ENCODE measurements at places on chromosomes 11 and 22. TPM values are rescaled to one million over a fixed set of nuclear protein-coding genes. Genes with fewer than 3 reads are reported as not detected.

GRCh38 chr11:109708184-109708583 lies 286.2 kb downstream of the C11orf87 start:
- DNase-seq: no peak

Gene MLC1
- total RNA-seq: not detected

DNA sequence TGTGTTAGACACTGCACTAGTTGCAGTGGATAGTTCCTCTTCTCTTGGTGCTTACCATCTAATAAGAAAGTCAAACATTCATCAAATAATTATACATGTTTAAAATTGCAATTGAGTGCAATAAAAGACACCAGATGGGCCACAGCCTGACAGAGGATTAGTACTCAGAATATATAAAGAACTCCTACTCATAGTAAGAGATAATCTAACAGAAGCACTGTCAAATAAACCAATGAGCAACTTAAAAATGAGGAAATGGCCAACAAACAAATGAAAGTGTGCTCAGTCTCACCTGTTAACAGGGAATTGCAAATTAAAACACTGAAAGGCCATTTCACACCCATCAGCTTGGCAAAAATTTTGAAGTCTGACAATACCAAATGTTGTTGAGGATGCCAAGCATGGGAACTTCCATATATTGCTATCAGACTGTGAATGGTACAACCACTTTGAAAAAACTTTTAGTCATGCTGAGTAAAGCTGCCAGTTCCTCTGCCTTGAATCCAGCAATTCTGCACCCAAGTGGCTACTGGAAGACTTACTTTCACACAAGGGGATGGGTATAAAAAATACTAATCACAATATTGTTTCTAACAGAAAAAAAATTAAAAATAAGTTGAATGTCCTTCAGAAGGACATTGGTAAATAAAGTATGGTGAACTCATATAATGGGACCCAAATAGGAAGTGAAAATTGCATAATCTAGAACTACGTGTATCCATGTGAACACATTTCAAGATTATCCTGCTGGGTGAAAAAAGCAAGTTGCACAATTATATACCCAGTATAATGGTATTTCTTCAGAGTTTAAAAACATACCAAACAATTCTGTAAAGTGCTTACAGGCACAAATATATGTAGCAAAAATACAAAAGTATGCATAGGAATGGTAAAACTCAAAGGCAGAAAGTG lies 41.4 kb upstream of the CREB3L1 start:
- DNase-seq: no peak

- no peak for DNase-seq
Measured at GRCh38 chr11:103849366-103849765, 187.1 kb upstream of the DDI1 start.

DNA sequence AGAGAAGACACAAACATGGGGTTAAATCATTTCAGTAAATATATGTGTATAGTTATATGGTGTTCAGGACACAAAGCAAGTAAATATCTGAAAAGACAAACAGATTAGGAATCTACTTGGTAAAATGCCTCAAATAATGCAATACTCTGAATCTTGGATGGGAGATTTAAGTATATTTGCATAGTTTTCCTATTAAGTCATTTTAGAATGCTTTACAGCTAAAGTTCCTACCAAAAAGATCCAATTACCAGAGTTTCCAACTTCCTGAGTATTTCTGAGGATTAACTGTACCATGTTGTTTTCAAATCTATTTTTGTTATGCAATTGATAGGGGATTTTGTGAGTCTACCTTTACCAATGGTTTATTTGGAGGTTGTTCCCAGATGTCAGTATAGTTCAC lies 424.4 kb upstream of the CCDC179 start:
- DNase-seq: no peak

Gene PDE3B
- 6.7 TPM for total RNA-seq

GRCh38 chr22:24190596-24191208 lies 9.4 kb downstream of the SUSD2 start:
- DNase-seq: no peak

- no peak for DNase-seq
Measured at GRCh38 chr11:63573881-63574855, 11.0 kb upstream of the PLAAT2 start.

DNA sequence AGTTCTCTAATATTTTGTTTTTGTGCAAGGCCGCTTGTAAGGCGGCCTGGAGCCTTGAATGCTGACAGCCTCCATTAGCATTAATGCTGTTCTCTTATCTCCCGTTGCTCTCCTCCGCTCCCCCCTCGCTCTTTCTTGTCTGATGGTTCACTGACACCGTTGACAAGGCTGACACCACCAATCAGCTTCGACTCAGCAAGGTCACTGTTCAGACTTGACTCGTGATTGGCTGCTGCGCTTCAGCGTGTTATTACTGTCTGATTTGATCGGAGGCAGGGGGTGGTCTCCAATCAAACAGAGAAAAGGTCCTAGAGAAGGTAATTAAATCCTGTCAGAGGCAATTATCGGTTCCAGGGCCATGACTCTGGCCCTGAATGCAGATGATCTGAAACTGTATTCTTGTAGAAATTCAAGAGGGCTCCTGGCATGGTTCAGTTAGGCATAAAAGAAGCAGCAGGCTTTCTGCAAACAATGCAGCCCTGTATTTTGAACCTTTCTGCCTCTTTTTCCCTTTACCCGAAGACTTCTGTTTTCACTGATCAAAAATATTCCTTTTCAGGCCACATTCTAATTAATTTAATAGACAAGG lies 49.3 kb upstream of the MPPED2 start:
- no peak for DNase-seq

- no peak for DNase-seq
Measured at GRCh38 chr11:70833554-70833953, 418.8 kb downstream of the SHANK2 start.

- no peak for DNase-seq
Measured at GRCh38 chr11:1967641-1968225, 20.6 kb downstream of the MRPL23 start.

Gene NCAPH2
- total RNA-seq: 99.1 TPM

GRCh38 chr11:68113986-68114385 lies 7.2 kb downstream of the CHKA start:
- DNase-seq: no peak

GRCh38 chr11:111698852-111699559 lies 67.2 kb downstream of the PPP2R1B start:
- DNase-seq: no peak

Gene PDGFD
- 0.34 TPM for total RNA-seq

GRCh38 chr22:46057246-46058090 lies 80.5 kb upstream of the WNT7B start:
- DNase-seq: no peak

Gene AP2A2
- total RNA-seq: 55.5 TPM

GRCh38 chr11:98979205-98979604 lies 41.5 kb upstream of the CNTN5 start:
- DNase-seq: no peak

GRCh38 chr11:94926698-94927237 lies 46.6 kb downstream of the CWC15 start:
- DNase-seq: no peak

Gene TMEM121B
- 0.57 TPM for total RNA-seq

DNA sequence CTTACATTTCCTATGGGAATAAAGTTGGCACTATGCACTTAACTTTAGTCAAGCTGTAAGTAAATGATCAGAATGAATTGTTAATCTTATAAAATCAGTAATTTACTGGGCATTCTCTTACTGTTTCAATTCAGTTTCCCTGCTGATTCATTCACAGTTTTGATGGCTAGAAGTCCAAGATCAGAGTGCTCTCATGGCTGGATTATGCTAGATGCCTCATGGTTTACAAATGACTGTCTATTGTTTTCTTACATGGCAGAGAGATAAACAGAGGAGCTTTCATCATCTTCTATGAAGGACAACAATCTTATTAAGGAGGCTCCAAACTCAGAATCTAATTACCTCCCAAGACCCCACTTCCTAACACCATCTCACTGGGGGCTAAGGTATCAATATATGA lies 135.1 kb upstream of the CARD18 start:
- DNase-seq: no peak

DNA sequence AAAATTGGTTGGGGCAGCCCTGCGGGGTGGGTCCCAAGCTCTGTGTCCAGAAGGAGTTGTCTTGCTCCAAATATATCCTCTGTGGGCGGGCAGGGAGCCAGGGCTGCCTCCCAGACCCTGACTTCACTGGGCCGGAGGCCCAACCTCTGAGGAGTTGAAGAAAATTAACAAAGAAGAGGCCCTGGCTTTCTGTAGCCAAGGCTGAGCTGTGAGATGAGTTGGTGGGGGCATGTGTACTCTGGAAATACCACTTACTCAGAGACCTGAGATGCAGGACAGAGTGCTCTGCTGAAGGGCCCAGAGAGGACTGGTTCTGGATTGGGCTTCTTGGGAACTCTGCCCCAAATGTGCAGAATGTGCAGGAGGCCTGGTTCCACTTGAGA lies 96.3 kb downstream of the SWAP70 start:
- DNase-seq: no peak

DNA sequence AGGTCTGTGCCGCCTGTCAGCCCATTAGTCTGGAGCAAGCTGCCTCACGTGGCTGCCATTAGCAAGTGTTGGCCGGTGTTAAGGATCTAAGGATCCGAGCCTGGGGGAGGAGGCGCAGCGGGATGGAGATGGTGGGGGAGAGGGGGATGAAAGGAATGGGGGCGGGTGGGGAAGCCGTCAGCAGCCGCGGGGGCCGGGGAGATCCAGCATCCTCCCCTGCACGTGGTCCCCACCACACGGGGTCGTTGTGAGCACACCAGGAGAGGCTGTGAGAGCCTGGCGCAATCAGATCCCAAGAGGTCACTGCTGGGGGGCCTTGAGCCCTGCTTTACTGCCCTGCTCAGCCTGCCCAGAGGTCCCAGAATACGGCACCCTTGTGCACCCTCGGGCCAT lies 7.3 kb downstream of the CABP7 start:
- DNase-seq: no peak

Gene CCDC87
- total RNA-seq: 0.39 TPM

Gene C1QTNF4
- 0.34 TPM for total RNA-seq

Gene AQP11
- 0.20 TPM for total RNA-seq

DNA sequence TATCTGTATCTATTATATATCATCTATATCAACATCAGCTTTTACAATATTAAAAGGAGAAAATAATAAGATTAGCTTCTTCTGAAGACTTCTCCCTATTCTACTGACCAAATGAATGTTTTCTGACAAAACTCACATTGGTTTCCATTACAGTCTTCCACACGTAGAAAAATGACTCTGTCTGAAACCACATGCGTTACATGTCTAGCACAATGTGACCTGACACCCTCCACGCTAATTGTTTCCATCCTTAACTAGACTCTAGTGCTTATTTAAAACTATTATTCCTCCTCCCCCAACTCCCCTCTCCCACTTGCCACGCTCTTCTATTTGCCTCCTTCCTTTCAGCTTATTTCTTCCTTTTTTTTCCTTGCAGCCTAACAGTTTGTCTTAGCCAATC lies 172.1 kb downstream of the ADAMTS15 start:
- DNase-seq: no peak

GRCh38 chr11:115460512-115460911 lies 43.7 kb downstream of the CADM1 start:
- no peak for DNase-seq

Gene EI24
- 130 TPM for total RNA-seq

GRCh38 chr11:111438168-111438567 lies 59.1 kb upstream of the POU2AF1 start:
- DNase-seq: no peak

Gene TPBGL
- 0.12 TPM for total RNA-seq

DNA sequence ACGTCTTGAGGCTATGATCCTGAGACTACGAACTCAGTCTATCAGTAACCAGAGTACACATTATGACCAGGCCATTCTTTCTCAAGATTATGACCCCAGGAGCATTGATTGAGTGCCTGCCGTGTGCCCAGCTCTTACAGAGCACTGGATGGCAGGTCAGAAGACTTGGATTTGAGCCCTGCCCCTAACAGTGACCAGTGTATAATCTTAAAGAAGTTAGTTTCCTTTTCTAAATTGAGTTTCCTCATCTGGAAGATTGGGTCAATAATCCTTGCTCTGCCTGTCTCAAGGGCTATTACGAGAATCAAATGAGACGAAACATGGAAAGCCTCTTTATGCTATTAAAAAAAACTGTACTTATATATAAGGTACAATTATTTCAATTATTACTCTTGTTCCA lies 38.2 kb downstream of the SLCO2B1 start:
- DNase-seq: no peak

DNA sequence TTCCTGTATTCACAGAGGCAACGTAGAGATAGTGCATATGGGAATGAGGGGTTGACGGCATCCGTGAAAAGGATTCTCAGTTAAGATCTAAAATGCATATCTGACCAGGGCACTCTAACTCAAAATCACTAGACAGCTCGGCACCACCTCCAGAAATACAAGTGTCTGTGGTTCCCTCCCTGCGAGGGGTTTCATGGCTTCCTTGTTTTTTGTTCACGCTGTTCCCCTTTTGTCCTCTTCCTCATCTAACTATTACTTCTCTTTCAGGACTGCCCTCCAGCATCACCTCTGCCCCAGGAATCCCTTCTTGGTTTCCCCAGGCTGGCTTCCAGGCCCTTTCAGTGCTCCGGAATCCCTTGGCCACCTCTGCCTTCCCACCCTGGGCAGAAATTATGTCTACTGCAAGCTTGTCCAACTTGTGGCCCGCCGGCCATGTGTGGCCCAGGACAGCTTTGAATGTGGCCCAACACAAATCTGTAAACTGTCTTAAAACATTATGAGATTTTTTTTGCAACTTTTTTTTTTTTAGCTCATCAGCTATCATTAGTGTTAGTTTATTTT lies 159.9 kb downstream of the FBXO7 start:
- no peak for DNase-seq

Gene ENTHD1
- not detected for total RNA-seq

Gene NPAS4
- total RNA-seq: not detected

Gene IGSF9B
- 12.4 TPM for total RNA-seq

Gene DEUP1
- total RNA-seq: not detected

GRCh38 chr22:22057617-22058378 lies 75.2 kb upstream of the TOP3B start:
- no peak for DNase-seq

DNA sequence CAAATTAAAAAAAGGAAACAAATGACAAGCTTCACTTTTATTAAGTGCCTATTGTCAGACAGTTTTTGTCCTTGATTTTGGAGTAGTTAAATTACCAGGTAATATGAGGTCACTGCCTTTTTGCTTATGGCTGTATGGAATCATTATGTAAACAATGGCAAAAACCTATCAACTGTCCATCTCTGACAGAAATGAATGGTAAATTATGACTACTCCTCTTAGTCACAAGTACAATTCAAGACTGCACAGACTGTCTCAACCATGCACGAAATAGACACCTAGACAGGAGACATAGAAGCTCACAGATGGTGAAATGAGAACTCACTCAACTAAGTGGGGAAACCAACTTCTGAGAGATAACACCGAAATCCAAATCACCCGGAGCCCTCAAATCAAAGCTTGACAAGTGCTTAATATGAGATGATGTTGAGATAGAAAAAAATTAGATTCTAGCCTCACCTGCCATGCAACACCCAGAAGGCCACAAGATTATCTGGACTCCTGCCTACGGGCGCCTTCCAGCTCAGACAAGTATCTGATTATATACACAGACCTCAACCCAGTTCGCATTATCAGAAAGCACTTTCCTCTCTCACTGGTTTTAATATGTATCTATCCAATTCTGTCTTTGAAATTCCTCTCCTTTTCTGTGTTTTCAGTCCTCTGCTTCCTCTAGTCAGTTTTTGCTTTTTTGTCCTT lies 199.3 kb downstream of the CADM1 start:
- no peak for DNase-seq

- no peak for DNase-seq
Measured at GRCh38 chr11:111459506-111460270, 52.5 kb downstream of the BTG4 start.

Gene PNPLA5
- 2.9 TPM for total RNA-seq
